ENCODE measurements at places on chromosomes 5 and 9.

DNA sequence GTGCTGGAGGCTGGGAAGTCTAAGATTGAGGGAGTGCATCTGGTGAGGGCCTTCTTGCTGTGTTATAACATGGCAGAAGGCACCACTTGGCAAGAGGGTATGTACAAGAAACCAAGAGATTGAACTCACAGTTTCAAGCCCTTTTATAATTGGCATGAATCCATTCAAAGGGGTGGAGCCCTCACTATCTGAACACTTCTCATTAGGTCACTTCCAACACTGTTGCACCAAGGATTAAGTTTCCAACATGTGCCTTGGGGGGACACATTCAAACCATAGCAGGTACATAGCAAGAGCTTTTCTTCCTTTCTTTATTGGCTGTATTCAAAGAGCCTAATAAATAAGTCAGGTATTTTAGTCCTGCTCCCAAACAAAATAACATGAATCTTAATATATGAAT is 62.7 kb downstream of the PRELID2 start:
- no peak for DNase-seq

GRCh38 chr5:32285510-32286138 is 27.1 kb downstream of the MTMR12 start:
- DNase-seq, result no peak

- DNase-seq, result no peak
Observed at GRCh38 chr5:69477170-69477569, 15.4 kb upstream of the OCLN start.

DNA sequence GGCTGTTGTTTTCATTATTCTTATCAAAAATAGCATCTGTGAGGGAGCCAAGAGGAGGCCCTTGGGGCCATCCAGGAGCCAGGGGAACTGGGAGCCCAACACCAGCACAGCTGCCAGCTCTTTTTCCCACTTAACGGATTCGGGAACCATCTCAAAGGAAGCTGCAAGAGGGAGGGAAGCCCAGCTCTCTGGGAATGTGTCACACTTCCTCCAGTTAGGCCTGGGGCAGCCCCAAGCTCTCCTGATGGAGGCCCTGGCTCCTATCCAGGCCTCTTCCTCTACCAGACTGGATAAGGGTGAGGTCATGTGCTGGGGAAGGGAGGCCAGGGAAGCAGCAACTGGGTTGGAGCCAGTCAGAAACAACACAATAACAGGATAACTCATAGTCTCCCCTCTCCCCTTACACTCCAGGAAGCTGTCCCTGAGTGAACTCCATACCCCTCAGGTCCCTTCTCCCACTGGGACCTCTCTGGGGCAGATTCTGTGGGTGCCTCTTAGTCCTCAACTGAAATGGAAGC is 12.7 kb downstream of the CSF2 start:
- DNase-seq, result no peak

GRCh38 chr9:98520221-98520960 is 188.3 kb downstream of the GABBR2 start:
- no peak for DNase-seq

DNA sequence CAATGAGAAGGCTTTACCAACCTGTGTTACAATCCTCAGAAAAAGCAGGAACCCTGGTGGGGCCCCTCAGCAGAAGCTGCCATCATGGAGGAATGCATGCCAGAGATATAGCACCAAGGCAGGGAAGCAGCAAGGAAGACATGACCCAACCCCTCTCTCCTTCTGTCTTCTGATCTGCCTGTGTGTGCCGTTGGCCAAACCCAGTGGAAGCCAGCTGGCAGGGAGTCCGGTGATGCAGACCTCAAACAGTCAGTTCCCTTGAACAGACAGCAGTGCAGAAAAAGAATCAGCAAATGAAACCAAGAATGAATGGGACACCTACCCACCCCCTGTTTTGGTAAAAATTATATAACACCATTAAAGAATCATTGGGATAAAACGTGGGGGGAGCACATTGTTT is 234.2 kb downstream of the ZNF608 start:
- no peak for DNase-seq

- no peak for DNase-seq
Observed at GRCh38 chr5:155368490-155368889, 354.9 kb downstream of the KIF4B start.

GRCh38 chr5:64615895-64616294 is 74.4 kb upstream of the SHISAL2B start:
- DNase-seq, result no peak

DNA sequence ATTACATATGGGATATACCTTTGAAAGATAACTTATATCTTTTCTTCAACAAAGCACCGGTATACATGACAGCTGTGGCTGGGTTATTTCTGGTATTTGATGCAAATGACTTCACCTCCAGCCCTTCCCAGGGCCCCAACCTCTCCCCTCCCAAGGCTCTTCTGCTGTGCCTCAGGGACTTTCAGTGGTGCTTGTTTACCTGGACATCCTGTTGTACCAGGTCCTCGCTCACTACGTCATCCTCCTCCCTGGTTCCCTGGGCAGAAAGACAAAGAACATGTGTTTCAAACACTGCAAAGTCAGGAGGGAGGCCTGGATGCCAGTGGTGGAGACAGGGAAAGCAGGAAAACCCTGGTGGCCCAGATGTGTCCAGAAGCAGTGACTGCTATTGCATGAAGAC is 23.4 kb downstream of the ANXA6 start:
- no peak for DNase-seq

- peak; percentile 70 for DNase-seq
Observed at GRCh38 chr9:125632321-125633115, 74.5 kb downstream of the MAPKAP1 start.

All from KG1 (cell line).